ENCODE measurements at places on chromosomes 13 and 19.

- no peak for DNase-seq
Observed at GRCh38 chr19:34149873-34150272, 22.4 kb upstream of the LSM14A start.

- no peak for DNase-seq
Observed at GRCh38 chr19:6534451-6535093, 3.7 kb downstream of the TNFSF9 start.

DNA sequence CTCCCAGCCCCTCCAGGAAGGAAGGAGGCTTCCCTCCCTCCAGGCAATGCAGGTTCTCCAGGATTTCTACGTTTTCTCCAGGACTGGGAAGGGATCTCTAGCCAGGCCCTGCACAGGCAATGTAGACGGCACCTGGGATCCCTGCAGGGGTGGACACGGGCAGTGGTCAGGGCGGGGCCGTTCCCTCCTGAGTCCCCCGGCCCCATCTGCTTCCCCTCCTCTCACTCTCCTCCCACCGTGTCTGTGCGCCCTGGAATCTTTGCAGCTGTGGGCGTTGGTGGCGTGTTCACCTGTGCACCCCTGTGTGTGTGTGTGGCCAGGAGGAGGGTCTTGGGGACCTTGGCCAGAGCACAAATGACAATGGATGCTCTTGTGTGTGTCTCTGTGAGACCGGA, 10.0 kb downstream of the NRTN start:
- DNase-seq: no peak

- no peak for DNase-seq
Observed at GRCh38 chr13:20974981-20975585, 72.5 kb upstream of the XPO4 start.

- no peak for DNase-seq
Observed at GRCh38 chr13:39749528-39749927, 94.1 kb downstream of the COG6 start.

GRCh38 chr19:46303322-46303690, 6.5 kb downstream of the HIF3A start:
- DNase-seq: no peak

Data from skin of body (tissue), 3 donors.